ENCODE measurements at places on chromosomes 2 and 18.

- DNase-seq = no peak
Measured at GRCh38 chr2:186697536-186697935, 3.7 kb downstream of the FAM171B start.

DNA sequence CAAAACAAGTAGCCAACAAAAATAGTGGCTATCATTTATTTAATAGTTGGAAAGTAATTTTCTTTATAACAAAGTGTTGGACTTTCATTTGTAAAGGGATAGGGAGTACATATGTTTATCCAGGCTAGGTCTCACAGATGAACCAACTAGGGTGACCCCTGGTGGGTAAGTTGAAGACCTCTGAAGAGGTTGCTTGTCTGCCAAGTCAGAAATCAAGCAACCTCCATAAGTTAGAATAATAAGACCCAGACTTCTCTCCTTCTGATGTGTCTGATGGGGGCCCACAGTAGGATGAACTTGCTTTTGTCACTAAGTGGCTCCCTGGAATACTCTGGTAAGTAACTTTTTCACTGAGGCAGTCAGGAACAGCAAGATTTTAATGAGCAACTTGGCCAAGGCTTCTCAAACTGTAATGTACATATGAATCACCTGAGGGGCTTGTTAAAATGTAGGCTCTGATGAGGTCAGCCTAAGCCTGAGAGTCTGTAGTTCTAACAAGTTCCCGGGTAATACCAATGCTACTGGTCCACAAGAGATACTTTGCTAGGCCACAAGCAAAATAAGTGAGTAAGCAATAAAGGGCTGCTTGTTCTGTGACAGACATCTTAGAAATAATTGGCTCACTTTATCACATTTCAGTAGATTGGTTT, 319.6 kb downstream of the PIK3C3 start:
- DNase-seq = peak; percentile 79

DNA sequence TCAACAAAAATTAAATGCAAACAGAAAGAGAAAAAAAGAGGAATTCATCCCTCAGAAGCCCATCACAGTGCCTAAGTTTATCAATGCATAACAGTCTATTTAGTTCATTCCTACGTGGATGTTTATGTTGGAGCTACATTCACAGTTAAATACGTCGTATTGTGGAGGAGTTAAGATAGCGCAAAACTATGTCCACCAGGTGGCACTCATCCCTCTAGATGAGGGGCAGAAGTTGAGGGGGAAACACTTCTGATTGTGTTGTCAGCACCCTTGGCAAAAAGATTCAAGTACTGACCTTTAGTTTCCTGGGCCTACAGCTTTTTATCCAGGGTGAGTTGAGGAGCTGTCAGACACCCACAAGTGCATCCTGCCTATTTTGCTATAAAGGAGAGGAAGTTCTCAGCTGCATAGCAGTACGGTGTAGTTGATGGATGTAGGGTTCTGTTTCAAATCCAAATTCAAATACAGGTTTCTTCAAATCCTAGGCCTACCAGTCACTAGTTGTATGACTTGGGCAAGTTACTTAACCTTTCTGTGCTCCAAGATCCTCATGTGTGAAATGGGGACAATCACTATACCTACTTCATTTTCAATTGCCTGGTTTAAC, 26.8 kb upstream of the MYO1B start:
- peak; percentile 77 for DNase-seq

DNA sequence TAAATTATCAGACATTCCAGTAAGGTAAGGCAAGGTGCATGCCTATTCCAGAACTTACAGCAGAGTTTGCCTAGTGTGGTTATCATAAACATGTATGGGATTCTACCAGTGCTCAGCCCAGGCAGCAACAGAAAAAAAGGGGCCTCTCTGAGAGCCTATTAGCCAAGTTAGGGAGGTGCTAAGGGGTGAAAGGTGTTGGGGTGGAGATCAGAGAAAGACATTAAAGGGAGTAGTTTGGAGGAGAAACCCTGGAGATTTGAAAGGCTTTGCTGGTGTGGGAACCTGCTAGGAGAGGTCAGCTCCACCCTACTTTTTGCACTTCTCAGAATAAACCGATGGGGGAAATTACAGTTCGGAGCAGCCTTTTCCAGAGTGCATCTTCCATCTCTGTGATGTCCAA, 2.9 kb downstream of the ARPC2 start:
- DNase-seq = no peak
